ENCODE measurements at places on chromosomes 1 and 21.

- no peak for DNase-seq
Measured at GRCh38 chr1:117128323-117129079, 7.0 kb upstream of the TRIM45 start.

GRCh38 chr1:31510853-31511789 is 65.2 kb upstream of the TINAGL1 start:
- no peak for DNase-seq

GRCh38 chr1:34911465-34911864 is 18.0 kb downstream of the DLGAP3 start:
- DNase-seq, result no peak

- DNase-seq, result no peak
Measured at GRCh38 chr1:114446198-114446597, 64.8 kb downstream of the TRIM33 start.

GRCh38 chr1:4137621-4138415 is 237.7 kb upstream of the C1orf174 start:
- no peak for DNase-seq

- no peak for DNase-seq
Measured at GRCh38 chr1:207750631-207751305, 1.1 kb upstream of the CD46 start.

Measured in activated gamma-delta T cell treated with anti-CD3 and anti-CD28 coated beads, Interleukin-2, amount 50 U/mL, for 16 hours (primary cell).